ENCODE measurements at places on chromosomes 1 and 21.

GRCh38 chr1:203402629-203403337 lies 51.9 kb upstream of the FMOD start:
- no peak for DNase-seq

GRCh38 chr1:159942632-159943277 lies 2.7 kb downstream of the IGSF9 start:
- no peak for DNase-seq

GRCh38 chr21:35328856-35329455 lies 279.9 kb upstream of the RUNX1 start:
- DNase-seq = no peak

- DNase-seq = no peak
These were observed 13.6 kb upstream of the LYPLAL1 start for GRCh38 chr1:219159946-219160645.

DNA sequence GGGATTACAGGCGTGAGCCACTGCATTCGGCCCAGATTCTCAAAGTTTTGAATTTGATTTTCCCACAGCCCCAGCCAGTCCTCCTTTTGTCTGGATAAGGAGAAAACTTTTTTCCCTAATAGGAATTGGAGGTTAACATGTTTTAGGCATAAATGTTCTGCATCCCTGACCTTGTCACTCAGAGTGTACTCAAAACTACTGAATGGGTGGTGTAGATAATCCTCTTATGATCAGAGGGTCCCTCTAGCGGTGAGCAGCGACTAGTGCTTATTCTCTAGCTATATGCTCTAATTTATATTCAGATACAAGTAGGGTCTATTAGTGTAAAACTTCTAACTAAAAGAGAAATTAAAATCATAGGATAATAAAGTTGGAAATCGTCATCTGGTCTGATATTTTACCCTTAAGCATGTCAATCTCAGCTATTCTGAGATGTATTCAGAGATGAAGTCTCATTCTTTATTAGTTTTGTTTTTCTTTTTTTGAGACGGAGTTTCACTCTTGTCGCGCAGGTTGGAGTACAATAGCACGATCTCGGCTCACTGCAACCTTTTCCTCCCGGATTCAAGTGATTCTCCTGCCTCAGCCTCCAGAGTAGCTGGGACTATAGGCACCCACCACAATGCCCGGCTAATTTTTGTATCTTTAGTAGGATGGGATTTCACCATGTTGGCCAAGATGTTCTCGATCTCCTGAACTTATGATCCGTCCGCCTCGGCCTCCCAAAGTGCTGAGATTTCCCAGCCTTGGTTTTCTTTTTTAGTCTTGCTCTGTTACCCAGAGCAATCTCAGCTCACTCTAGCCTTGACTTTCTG lies 2.7 kb upstream of the PSMD4 start:
- DNase-seq = peak; percentile 18

GRCh38 chr1:230043081-230043480 lies 24.0 kb upstream of the GALNT2 start:
- DNase-seq = no peak

DNA sequence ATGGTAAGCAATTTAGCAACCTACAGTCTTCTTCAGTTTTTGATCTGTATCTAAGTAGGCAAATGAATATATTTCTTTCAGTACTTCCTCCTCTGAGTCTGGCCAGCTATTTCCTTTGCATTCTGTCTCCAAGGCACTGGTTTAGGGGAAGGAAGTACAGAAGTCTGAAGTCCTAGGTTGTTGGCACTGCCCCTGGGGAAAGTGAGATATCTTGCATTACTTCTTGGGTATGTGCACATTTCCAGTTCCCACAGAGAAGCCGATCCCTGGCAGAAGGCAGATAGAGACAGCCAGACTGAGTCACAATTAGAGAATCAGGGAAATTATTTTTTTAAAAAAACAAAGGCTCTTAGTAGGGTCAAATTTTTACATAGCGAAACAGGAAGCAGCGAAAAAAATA lies 98.8 kb downstream of the RASAL2 start:
- DNase-seq = no peak

- no peak for DNase-seq
These were observed 69.1 kb downstream of the LAMC1 start for GRCh38 chr1:183092350-183092749.

GRCh38 chr1:160781914-160782689 lies 13.9 kb upstream of the LY9 start:
- DNase-seq = no peak

GRCh38 chr1:209850342-209850979 lies 22.7 kb downstream of the UTP25 start:
- DNase-seq = no peak
